ENCODE measurements at places on chromosomes 6 and 20.

- DNase-seq: peak; percentile 50
These were observed 189.6 kb downstream of the GJA10 start for GRCh38 chr6:90083891-90084290.

DNA sequence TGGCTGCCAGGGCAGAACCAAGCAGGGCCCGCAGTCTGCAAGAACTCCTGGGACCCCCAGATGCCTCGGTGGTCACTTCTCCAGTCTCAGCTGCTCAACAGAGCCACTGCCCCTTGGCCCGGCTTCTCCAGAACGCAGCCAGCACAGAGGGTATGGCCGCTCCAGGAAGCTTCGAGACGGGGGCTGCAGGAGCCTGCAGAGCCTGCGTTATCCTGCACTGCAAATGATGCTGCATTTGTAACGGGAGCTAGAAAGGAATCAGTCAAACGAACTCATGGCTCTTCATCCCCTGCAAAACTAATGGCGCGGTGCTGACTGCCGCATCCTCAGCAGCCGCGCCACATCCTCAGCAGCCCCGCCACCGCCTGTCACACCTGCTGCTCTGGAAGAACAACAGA lies 254.9 kb downstream of the TAF4 start:
- no peak for DNase-seq

DNA sequence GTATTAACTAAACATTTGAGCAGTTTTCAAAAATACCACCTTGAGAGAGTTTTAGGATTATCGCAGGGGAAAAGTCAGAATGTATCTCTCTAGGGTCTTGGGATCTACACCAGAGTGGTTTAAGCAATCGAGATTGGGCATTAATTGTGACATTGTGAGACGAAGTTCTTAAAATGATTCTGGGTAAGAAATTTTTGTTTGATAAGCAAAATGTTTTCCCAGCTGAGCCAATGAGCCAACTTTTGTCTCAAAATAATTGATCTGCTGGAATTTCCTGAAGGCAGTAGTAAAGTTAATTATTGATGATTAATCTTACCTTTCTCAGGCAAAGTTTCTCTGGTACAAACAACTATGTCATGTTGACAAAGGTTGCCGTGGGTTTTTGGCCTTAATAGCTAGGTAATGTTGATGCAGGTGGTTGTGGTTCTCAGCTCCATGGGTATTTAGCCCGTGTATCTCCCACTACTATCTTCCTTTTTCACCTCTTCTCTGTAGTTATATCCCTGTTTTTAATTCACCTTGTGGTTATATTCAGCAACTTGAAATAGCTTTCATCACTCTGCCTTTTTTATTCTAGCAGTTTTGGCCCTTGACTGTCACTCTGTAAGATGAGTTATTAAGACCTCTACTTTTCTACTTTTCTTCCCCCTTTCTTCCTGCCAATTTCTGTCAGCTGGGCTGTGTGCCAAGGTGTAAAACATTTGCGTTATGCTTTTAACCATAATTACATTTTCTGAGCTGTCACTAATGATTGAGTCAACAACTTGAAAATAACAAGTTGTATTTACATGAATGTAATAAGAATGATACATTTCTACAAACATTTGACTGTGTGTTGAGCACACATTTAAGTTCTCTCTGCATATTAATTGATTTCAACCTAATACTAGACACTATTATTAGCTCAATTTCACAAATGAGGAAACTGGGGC lies 368.3 kb upstream of the BTBD3 start:
- DNase-seq: no peak

- no peak for DNase-seq
These were observed 123.2 kb downstream of the ELOVL4 start for GRCh38 chr6:79824202-79824601.

- no peak for DNase-seq
These were observed 31.5 kb upstream of the TGM2 start for GRCh38 chr20:38196592-38196991.

DNA sequence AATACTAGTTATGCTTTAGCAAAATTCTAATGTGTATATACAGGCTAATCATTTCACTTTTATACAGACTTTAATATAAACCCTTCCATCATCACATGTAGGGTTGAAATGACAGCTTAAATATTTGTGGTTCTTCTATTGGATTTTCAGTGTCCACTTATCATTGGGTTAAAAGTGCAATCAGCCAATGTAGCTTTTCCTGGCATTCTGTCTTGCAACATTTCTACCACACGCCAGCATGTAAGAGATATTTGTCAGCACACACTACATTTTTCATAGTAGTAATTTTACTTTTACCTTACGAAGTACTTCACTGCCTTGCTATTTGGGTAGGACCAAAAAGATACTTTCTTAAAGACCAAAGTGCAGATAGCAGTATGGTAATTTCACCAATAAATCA lies 252.0 kb downstream of the TBX18 start:
- no peak for DNase-seq
